Neural cell (in vitro differentiated cells): ENCODE measurements at places on chromosomes 16 and 17. TPM values are rescaled to one million over a fixed set of nuclear protein-coding genes. Genes with fewer than 3 reads are reported as not detected.

ITGA3 gene
- polyA plus RNA-seq: 33.0 and 37.2 TPM in 2 replicates

FSCN2 gene
- polyA plus RNA-seq: 3.6 and 4.8 TPM in 2 replicates

PPP1R1B gene
- polyA plus RNA-seq: 1.8 and 3.5 TPM in 2 replicates

CACNG5 gene
- polyA plus RNA-seq: 1.2 TPM in 1 of 2 replicates, not detected in the other

KRT20 gene
- polyA plus RNA-seq: not detected in 2 replicates
